ENCODE measurements at places on chromosomes 6 and 20.

DNA sequence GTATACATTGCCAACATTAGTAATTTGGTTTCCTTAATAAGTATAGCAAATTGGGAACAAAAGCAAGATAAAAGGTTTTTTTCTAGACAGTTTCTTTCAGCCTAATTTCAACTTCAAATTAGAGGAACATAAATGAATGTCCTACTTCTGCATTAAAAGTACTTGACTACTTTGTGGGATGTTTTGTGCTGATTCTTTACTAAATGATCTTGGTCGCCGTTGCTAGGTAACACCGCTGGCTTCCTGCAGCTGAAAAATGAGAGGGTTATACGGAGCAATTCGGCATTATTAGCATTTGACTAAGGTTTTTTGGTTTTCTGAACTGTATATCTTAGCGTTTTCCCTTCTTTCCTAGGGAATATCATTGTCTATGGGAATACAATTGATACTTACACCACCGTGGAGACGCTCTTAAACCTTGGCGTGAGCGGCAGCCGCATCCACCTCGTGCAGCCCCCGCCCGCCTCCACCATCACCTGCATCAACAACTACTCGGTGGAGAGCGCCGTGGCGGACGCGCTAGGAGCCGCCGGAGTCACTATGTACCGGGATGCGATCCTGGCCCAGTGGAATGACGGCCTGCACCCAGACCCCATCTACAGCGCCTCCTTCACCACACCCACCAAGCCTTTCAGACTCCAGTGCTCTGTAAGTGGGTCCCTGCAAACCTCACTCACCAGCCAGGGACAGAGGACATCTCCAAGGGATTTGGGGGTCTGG, 90.9 kb upstream of the INSM1 start:
- peak; percentile 21 for DNase-seq

DNA sequence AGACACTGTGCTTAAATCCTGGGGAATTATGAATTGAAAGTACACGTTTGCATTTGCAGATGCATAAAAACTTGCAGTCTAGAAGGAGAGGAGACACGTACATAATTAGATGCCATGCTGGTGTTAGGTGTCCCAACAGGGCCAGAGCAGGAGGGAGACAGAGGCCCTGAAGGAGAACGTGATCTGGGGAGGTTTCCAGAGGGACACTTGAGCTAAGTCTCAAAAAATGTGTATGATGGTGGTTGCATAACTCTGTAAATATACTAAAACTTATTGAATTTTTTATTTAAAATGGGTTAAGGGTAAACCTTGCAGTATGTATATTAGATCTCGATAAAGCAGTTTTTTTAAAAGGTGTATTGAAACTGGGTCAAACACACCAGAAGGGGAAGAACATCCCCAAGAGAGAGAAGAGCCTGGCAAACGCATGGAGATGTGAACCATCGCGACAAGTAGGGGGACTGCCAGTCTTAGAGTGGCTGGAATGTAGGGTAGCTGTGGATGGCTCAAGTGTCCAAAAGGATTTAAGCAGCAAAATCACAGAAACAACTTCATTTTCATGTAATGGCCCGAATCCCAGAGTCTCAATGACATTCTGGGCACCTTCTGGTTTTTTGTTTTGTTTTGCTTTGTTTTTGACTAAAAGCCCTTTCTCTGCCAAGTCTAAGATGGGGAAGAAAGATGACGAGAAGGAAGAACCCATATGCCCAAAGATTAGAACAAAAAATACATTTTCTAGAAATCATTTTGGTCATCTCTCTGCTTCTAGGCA, 15.3 kb downstream of the TRAF3IP2 start:
- DNase-seq: no peak

GRCh38 chr20:6473197-6473596, 294.3 kb upstream of the BMP2 start:
- DNase-seq: no peak

DNA sequence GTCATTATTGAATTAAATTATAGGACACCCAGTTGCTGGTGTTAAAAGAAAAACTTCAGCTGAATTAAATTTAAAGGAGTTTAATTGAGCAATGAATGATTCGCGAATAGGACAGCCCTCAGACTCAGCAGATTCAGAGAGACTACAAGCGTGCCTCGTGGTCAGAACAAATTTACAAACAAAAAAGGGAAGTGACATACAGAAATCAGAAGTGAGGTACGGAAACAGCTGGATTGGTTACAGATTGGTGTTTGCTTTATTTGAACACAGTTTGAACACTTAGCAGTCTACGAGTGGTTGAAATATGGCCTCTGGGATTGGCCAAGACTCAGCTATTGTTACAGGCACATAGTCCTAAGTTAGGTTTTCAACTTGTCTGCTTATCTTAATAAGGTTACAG, 25.8 kb upstream of the TNFRSF21 start:
- no peak for DNase-seq

- no peak for DNase-seq
Observed at GRCh38 chr20:45972500-45973183, 639 bp upstream of the ZNF335 start.

- no peak for DNase-seq
Observed at GRCh38 chr20:37453836-37454235, 67.2 kb upstream of the NNAT start.

GRCh38 chr6:121998631-121999030, 400.8 kb upstream of the HSF2 start:
- no peak for DNase-seq

DNA sequence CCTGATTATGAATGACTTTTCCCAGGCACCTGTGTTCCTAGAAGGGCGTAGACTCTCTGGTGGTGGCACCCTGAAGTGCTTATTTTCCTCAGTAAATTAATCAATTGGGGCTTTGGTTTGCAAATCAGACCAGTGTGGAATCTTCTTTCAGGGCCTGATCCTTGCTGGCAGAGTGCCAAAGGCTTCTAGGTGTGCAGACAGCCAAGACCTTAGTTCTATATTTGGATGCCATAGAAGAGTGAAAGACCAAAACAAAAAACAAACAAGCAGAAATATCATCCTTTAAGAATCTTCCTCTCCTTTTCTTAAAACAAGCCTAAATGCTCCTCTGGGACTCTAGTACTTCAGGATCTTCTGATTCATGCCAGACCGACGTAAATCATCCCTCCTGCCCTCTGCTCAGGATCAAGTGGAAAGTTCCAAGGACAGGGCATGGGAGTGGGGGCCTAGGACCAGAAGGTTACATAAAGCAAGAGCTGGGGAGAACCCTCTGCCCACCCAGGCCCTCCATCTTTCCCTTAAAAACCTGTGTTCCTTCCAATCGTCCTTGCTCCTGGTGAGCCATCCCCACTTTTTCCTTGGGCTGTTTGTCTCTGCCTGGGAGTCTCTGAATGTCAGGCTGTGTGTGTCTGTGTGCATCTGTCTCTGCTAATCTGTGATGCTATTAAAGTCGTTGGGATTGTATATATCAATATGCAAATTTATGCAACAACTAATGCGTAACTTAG, 70.5 kb upstream of the MYLIP start:
- peak; percentile 0 for DNase-seq

GRCh38 chr20:50844430-50845100, 49.7 kb downstream of the BCAS4 start:
- no peak for DNase-seq

GRCh38 chr6:155311583-155311982, 2.7 kb downstream of the TFB1M start:
- DNase-seq: no peak

DNA sequence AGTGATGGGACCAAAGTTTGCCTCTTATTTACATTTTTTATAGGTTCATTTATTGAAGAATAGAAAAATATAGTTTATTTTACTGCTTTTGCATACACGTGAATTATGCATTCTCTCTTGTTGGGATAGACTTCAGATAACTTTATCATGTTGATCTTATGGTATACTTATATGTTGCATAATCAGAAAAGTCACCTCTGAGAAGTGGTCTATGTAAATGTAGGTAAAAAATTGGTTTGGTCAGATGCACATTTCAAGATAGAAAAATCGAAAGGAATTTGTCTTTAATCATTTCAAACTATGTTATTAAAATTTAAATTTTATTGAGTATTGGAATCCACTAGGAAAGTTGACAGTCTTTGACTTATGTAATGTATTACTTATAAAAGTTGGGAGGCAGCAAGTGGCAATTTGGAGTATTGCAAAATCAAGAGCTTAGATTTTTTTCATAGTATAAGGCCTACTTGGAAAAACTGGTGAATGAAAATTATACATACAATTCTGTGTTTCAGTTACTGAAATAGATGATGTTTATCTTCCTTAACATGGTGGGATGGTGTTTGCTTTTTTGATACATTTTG, 2.4 kb downstream of the PHF3 start:
- DNase-seq: no peak

GRCh38 chr20:59692139-59692538, 87.8 kb downstream of the PHACTR3 start:
- no peak for DNase-seq

GRCh38 chr20:20594171-20594530, 118.3 kb downstream of the RALGAPA2 start:
- DNase-seq: peak; percentile 21

DNA sequence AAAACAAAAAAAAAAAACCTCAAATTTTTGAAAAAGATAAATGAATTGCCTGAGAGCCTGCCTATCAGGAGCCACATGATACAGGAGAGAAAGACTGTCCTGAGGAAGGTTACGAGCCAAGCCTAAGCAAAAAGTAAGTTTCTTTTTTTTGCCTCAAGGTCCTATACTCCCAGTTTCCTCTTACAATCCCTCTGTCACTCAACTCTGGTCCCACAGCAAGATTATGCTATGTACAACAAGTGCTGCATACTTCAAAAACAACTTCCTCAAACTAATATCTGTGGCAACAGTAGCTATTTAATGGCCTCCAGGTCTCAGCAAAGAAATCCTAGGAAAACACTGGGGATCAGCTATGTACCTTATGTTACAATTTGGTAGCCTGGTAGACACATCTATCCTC, 46.8 kb downstream of the PLN start:
- no peak for DNase-seq

DNA sequence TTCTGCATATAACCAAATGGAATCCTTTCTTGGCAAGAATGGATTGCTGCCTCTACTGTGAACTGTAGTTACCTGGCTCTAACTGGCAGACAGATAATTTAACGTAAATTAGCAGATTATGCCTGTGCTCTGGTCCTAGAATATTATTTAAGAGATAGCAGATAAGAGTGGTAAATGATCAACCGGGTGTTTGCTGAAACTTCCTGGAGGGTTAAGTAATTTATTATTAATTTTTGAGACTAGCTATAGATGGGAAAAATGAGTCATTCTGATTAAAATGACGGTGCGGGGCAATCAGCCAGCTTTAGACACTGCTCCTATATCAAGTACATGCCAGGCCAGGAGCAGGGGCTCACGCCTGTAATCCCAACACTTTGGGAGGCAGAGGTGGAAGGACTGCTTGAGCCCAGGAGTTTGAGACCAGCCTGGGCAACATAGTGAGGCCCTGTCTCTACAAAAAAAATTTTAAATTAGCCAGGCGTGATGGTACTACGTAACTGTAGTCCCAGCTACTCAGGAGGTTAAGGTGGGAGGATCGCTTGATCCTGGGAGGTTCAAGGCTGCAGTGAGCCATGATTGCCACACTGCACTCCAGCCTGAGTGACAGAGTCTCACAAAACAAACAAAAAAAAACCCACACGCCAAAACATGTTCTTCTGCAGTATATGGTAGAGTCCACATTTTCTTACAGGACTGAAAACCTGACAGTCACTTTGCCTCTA, 22.6 kb downstream of the B4GALT5 start:
- DNase-seq: no peak

- DNase-seq: peak; percentile 77
Observed at GRCh38 chr20:17155401-17155800, 71.4 kb upstream of the PCSK2 start.

GRCh38 chr6:106422534-106422933, 62.0 kb downstream of the CRYBG1 start:
- no peak for DNase-seq

GRCh38 chr20:44110816-44111568, 76.0 kb downstream of the JPH2 start:
- DNase-seq: no peak

- no peak for DNase-seq
Observed at GRCh38 chr6:142822842-142823241, 122.1 kb downstream of the HIVEP2 start.

DNA sequence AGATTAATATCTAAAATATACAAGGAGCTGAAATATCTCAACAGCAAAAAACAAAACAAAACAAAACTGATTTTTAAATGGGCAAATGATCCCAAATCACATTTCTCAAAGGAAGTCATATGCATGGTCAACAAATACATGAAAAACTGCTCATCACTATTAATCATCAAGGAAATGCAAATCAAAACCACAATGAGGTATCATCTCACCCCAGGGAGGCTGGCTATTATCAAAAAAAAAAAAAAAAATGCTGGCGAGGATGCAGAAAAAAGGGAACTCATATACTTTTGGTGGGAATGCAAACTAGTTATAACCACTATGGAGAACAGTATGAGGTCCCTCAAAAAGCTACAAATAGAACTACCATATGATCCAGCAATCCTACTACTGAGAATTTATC, 34.6 kb downstream of the REPS1 start:
- DNase-seq: no peak

DNA sequence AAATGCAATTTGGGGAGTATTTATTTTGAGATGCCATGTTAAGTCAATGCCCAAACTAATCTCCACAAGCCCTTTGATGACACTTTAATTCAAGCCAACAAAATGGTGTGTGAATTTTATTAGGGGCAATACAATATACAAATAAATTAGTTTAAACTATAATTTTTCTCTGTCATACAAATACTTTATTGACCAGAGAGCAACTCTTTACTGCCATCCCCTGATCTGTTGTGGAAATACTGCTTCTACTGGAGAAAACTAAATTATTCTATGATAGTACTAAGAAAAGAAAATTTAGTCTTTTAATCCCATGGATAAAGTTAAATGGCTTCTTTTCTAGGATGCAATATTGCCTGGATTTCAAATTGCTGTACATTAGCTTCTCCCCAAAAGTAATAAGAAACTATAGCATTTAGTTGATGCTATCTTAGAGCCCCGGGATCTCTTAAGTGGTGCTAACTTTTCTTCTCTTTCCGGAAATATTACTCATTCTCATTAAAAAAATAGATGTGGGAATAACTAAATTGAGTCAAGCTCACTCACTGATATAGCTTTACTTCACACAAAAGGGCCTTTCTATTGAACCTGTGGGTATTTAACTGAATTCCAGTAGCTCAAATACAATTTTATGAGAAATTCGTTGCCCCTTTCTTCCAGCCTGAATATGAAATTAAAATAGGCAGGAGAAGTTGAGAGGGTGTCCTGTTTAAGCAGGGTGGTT, 49.2 kb downstream of the SMPDL3A start:
- DNase-seq: peak; percentile 20

GRCh38 chr6:3407840-3408239, 49.0 kb downstream of the SLC22A23 start:
- no peak for DNase-seq

All from NCI-H345 (cell line).